ENCODE measurements at places on chromosomes 2 and 18. TPM values are rescaled to one million over a fixed set of nuclear protein-coding genes. Genes with fewer than 3 reads are reported as not detected.
A peak's percentile ranks its signal among the peaks of the same experiment; 100 is the strongest.

- ATAC-seq: no peak
Measured at GRCh38 chr2:111201214-111201613, 80.5 kb downstream of the BCL2L11 start.

DNA sequence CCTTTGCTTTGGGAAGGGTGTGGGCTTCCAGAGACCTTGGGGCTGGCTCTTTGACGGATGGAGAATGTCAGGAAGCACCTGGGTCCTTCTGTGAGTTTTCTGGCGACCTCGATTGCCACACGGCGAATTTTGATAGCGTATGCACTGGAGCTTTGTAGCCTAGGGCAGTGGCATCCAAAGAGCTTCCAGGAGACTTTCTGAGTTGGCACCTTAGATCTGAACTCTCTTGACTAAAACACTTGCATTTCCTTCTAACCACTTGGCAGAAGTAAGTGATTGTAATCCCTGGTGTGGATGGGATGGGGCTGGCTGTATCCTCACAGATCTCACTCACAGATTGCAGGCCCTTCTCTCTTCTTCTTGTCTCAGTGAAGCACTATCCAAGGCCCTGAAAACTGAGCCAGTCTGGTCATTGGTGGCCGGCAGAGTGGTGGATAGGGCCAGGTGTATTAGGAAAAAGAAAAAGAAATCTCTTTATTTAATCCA is 7.8 kb downstream of the RNF144A start:
- ATAC-seq: no peak

GRCh38 chr18:42445359-42445758 is 490.3 kb downstream of the PIK3C3 start:
- ATAC-seq: no peak

DNA sequence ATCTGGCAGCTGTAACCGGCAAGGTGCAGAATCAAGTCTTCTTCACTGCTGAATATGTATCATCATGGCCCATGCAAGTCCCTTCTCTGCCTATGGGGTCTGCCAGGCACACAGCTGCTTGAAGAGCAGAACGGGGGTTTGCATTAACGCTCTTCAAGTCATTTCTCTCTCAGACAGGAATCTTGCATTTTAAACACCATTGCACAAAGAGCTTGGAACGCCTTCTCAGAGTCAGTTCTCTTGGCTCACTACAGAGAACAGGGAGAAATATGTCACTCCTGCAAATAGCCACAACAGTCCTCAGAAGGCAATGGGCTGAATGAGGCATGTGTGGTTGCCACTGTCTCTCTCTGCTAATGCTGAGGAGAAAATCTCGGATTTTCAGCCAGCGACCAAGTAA is 2173.5 kb upstream of the PIK3C3 start:
- no peak for ATAC-seq

GRCh38 chr2:3007135-3007534 is 370.5 kb downstream of the EIPR1 start:
- no peak for ATAC-seq

DNA sequence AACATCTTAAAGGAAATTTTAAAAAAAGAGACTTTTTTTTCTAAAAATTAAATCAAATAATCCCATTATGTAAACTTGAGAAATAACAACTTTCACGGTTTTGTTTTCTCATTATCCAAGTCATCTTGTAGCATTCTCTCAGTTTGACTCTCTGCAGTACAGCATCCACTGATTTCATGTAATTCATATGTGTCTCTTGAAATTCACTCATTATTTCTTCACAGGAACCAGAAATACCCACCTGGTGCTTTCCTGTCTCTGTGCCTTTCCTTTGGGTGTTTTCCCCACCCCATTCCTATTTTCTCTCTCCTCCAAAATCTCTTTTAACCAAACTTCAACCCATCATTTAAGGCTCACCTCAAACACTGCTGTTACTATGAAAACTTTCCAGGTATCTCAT is 116.1 kb upstream of the STK17B start:
- ATAC-seq: no peak

- no peak for ATAC-seq
Measured at GRCh38 chr2:16223161-16223840, 283.0 kb downstream of the MYCN start.

- ATAC-seq: no peak
Measured at GRCh38 chr18:78670778-78671391, 308.7 kb upstream of the SALL3 start.

DNA sequence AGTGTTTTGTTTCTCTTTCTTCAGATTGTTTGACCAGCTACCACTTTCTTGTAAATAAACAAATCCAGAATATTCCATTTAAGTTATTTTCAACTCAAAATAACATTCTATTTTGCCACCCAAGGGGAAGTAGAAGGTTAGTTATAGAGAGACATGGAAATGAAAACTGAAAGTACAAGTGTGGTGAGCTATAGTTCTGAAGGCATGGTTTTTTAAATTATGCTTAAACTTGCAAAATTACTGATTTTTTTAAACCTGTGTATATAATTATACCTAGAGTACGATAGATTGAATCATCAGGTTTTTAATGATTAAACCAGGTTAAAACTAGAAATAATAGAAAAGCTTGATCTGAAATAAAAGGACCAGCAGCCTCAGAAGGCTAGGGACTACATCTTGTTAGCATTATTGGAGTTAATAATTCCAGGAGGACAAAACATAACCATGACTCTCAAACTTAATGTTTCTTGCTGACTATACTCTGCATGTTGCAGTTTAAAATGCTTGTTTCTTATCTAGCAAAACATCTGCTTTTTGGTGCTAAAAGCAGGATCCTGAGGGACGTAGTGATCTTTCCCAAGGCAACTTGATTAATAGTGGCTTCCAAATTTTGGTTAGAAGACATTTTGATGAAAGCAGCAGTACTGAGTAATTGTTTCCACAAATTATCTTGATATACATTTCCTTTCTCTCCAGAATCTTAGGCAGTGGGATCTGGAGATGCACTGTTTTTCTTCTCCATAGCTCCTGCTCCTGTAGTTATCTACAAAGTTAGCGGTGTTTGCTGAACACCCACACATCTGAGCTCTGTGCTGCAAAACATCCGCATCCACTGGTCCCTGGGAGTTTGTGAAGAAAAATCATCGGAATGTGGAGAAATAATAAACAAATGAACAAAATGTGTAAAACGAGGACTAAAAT is 327.2 kb upstream of the PKDCC start:
- no peak for ATAC-seq

DNA sequence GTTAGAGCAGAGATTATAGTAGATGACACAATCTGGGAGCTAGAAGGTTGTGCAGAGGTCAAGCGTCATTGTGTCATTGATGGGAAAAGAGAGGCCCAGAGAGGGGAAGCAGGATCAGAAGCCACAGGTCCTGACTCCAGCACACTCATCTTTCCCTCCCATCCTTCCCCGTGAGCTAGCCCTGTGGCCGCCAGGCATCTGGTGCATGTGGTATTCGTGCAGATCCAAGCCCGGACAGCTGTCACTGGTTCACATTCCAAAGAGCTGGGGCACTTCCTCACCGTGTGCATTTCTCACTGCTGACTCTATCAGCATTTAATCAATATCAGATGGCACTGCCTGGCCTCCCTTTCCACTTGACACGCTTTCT is 94.1 kb upstream of the THOC1 start:
- peak; percentile 70 for ATAC-seq

DNA sequence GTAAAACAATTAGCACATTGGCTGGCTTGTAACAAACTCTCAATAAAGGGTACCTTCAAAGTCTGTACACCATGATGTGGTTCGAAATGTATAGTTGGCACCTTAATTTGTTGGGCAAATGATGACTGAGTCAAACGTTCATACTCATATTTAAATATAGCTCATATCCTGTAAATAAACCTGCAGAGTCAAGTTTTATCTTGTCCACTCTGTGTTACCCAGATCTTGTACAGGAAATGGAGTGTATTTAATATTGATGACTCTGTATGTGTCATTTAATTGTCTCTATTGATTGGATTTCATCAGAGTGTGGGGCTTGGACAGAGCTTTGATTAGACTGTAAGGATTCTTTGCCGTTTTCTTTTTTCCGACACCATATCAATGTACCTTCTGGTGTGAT is 805.6 kb upstream of the ZEB2 start:
- no peak for ATAC-seq

NEU4 gene
- 2.0 TPM for total RNA-seq

SH3BP4 gene
- total RNA-seq: 51.2 TPM

MAL gene
- total RNA-seq: 26.9 TPM

ALK gene
- 1.6 TPM for total RNA-seq
